ENCODE measurements at places on chromosomes 3 and 15.

- DNase-seq = peak; percentile 71
Observed at GRCh38 chr15:40927873-40928806, 1.0 kb upstream of the DLL4 start.

GRCh38 chr3:10459954-10460754, 45.2 kb downstream of the ATP2B2 start:
- peak; percentile 91 for DNase-seq

- no peak for DNase-seq
Observed at GRCh38 chr3:183061391-183062172, 37.7 kb downstream of the MCCC1 start.

- no peak for DNase-seq
Observed at GRCh38 chr15:98609144-98609852, 39.0 kb upstream of the IGF1R start.

GRCh38 chr15:65333856-65334255, 29.4 kb downstream of the RNU5B-1 start:
- no peak for DNase-seq

DNA sequence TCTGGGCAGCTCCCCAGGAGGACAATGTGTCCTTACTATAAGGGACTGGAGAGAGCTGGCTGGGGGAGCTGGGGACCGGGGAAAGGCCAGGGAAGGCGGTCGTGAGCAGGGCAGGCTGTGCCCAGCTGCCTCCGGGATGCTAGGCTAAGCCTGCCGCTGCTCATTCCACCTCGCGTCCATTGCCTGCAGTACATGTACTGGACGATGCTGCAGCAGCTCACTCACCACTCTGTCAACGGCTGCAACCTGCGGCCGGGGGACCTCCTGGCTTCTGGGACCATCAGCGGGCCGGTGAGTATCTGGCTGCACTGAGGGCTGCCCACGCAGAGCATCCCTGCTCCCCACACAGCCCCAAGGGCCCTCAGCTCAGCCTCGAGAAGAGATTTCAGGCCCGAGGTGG, 27.1 kb downstream of the FAH start:
- DNase-seq = no peak

DNA sequence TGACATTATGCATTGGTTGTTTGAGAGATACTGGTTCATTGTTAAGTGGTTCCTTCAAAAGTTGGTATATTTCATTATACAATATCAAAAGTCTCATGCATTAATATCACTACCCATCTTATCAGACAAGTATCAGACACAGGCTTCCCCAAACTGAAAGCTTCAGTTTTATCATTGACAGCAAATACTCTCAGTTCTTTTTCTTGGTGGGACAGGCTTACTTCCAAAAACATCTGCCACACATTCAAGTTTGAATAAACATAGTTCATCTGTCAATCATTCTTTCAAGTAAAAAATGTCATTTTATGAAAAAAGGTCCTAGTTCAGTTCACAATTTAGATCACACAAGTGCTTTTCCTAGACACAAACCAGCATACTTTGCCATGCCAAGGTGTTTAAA, 280.0 kb upstream of the TRIM42 start:
- DNase-seq = no peak
